ENCODE measurements at places on chromosomes 2 and 18.

GRCh38 chr18:32148185-32148870, 41.5 kb upstream of the MEP1B start:
- DNase-seq, result no peak

DNA sequence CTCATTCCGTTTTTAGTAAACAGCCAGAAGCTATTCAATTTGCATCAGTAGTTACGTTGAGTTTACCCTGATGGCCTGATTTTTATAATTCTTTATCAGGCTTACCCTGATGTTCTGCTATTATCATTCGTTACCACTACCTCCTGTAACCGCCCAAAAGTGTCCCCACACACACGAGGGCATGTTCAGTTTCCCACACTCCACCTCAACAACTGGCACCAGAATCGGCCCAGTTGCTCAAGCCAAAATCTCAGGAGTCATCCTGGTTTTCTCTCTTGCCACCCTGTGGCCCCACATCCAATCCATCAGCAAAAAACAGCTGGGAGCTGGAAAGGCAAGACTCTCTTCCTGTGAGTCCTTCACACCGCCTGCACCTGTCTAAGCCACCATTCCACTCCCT, 102.9 kb upstream of the RAB6C start:
- no peak for DNase-seq

DNA sequence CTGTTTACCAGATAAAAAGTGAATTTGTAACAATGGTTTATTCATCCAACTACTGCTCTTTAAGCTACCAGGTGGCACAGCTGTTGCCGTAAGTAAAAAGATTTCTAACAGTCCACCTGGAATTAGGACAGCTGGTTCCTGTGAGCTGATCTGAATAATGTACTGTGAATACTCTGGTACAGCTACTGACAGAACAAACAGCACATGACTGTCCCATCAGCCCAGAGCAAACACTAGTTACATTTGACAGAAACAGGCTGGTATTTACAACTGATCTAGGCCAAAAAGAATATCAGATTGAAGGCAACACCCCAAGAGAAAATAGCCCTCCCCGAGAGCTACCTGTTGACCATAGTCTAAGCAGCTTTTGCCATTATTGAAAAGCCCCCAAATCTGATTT, 840.4 kb downstream of the CPS1 start:
- DNase-seq, result no peak

GRCh38 chr2:101360232-101360631, 27.1 kb downstream of the CREG2 start:
- no peak for DNase-seq

DNA sequence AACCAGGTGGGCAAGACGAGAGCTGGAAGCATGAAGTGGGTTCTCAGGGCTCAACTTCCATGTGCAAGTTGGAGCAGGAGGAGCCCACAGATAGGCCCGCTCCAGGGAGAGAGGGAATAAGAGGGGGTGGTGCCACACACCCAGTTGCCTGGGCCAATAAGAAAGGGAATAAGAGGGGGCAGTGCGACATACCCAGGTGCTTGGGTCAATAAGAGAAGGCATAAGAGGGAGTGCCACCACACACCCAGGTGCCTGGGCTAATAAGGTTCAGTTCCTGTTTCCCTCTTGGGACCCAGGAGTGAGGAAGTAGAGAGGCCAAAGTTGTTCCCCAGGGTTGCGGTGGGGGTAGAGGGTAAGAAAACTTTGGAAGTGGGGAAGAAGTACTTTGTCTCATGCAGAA, 127.5 kb downstream of the LAMA3 start:
- no peak for DNase-seq

Measured in activated naive CD4-positive, alpha-beta T cell treated with Interleukin-2 at 50 U/mL for 16 hours (primary cell).